CD4-positive, alpha-beta T cell treated with Interleukin-10 for 1 hour (primary cell): ENCODE measurements at places on chromosomes 7 and 10.

DNA sequence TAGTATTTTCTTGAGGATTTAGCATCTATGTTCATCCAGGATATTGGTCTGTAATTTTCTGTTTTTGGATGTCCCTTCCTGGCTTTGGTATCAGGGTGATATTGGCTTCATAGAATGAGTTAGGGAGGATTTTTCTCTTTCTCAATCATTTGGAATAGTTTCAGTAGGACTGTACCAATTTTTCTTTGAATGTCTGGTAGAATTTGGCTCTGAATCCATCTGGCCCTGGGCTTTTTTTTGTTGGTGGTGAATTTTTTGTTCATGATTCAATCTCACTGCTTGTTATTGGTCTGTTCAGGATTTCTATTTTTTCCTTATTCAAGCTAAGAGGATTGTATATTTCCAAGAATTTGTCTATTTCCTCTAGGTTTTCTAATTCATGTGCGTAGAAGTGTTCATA is 192.7 kb downstream of the KIF20B start:
- no peak for DNase-seq

- no peak for DNase-seq
These were observed 62.8 kb downstream of the PRTFDC1 start for GRCh38 chr10:24889639-24890038.

- DNase-seq, result no peak
These were observed 8.3 kb downstream of the NOD1 start for GRCh38 chr7:30470163-30470770.

DNA sequence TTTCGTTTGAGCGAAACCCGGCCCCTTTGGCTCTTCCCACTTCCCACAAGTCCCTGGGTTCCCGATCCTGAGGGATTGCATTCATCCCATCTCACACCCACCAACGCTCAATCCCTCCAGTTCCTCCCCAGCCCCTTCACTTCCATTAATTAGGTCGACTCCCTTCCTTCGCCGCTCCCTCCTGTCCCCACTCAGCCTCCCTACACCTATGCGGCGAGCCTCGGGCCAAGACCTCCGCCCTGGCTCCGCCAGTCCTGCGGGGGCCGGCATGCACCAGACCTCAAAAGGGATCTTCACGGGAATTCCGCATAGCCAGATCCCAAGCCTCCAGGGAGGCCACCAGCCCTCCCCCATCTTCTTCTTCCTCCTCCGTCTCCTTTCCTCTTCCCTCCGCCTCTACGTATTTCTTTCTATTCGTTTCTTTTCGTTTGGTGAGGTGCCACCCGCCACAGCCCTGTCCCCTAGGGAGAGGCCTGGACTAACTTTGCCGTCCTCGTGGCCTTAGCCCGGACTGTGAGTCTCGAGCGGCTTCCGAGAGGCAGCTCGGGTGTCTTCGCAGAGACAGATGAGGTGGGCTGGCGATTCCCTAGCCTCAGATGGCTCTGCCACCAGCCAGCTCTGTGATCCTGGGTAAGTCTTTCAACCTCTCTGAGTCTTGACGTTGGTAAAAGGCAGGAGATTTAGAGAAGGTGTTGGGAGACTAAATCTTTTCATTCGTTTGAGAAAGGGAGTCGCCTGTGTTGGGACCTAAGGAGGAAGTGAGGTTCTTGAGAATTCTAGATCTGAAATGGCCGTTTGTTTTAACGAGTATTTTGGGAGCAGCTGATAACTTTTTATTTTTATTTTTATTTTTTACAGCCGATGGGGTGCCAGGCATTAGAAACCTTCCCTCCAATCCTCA is 8.1 kb upstream of the LBX1 start:
- no peak for DNase-seq

DNA sequence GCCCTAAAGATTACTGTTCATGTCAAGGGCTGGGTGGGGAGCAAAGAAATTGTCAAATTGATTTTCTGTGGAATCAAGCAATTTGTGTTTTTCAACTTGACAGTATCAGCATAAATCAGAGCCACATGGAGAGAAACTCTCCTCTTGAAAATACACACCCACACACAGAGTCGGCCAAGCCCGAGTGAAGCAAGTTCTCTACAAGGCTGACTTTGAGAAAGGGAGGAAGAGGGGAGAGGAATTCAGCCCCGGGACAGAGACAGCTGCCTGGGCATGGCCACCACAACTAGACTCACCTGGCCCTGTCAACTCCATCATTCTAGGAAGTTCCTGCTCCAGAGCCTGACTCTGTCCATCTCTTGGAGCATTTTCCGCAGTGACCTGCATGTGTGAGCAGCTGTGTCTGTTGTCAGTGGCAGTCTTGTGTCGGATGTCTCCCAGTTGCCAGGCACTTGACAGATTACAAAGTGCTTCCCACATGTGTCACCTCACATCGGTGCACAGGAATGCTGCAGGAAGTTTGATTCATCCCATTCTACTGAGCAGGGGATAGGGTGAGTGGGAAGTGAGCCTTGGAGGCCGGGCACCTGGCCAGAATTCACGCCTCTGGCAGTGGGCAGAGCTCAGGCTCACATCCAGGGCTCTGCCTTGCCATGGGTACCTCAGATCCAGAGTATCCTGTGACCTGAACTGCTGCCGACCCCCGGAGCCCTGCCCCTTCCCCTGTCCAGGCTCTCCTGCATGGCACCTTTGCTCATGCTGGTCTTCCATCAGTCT is 37.9 kb downstream of the ADAM12 start:
- no peak for DNase-seq

GRCh38 chr10:43943119-43943817 is 294.6 kb upstream of the ZNF32 start:
- no peak for DNase-seq

GRCh38 chr10:86955501-86956194 is 1.8 kb downstream of the MMRN2 start:
- no peak for DNase-seq

- no peak for DNase-seq
These were observed 4.5 kb upstream of the IFIT2 start for GRCh38 chr10:89297356-89297755.

GRCh38 chr7:45082031-45082830 is 6.5 kb downstream of the NACAD start:
- no peak for DNase-seq

GRCh38 chr10:3784510-3785250 is at the start of gene KLF6:
KLF6 (minus strand) TSS chr10:3785209; CDS start chr10:3785014, 195 bp downstream.
- no peak for DNase-seq

GRCh38 chr7:51467384-51468017 is 150.9 kb upstream of the COBL start:
- DNase-seq, result peak; percentile 5

- no peak for DNase-seq
These were observed 24.2 kb upstream of the AQP1 start for GRCh38 chr7:30887464-30887872.

- no peak for DNase-seq
These were observed 26.5 kb upstream of the GSAP start for GRCh38 chr7:77442636-77443035.

DNA sequence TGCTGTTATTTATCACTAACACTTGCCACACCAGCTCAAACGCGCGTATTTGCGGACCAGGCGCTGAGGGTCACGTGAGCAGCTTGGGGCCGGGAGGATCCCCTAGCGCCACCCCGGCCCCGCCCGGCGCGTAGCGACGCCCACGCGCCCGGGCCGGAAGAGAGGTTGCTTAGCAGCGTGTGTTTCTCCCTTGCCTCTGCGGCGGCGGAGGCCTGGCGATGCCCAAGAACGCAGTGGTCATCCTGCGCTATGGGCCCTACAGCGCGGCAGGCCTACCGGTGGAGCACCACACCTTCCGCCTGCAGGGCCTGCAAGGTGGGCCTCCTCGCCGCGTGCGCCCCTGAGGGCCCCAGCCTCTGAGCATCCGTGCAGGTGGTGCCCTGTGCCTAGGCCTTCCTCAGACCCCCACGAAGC is at the start of gene C10orf53:
Gene C10orf53 (plus strand): TSS at position 172 of the 414 bp plus-strand sequence. CDS start 47 bp downstream, at position 219.
- no peak for DNase-seq

DNA sequence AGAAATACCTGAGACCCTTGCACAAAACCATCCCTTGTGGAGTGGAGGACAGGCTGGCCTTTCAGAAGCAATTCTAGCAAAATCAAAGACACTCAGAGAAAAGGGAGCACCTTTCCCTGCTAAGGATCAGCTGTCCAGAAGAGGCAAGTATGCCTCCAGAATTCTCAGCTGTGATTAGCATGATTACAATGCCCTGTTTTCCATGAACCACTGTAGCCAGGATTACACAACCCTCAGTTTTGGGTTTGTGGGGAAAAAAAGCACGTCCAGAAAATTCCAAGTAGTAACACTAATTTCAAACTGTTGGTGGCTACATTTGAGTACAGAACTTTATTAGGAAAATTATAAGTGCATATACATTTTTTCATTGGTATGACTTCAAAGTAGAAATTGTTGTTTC is 15.0 kb downstream of the CXCL12 start:
- no peak for DNase-seq

GRCh38 chr7:52639126-52639525 is 396.3 kb upstream of the POM121L12 start:
- DNase-seq, result no peak

DNA sequence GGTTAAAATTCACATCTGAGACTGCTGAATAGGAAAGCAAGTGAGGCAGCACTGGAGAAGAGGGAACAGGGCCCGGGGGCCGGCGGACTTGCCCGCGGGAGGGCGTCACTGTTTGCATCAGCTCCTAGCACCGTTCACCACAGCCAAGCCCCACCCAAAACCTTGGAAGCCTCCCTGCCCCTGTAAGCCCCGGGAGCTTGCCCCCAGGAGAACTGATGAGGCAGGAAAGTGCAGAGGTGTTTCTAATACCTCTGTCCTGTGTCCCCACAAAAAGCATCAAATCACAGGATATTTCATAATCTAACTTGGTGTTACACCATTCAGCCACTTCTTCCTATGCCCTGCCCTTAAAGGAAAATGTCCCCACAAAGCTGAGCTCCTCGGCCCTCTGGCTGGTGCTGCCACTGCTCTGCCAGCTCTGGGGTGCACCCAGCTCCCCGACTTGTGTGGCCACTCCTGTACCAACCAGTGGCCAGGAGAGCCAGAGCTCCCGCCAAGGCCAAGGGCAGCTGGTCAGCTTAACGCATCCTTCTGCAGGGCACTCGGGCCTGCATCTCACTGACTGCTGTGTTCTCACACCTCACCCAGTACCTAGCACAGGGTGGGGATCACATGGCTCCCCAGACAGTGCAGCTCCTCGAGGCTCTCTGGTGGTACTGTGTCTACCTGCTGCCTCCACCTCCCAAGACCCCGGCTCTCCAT is 47.3 kb upstream of the CNPY1 start:
- no peak for DNase-seq

- DNase-seq, result no peak
These were observed 462.7 kb downstream of the PHTF2 start for GRCh38 chr7:78261302-78261701.
